ENCODE measurements at places on chromosomes 1 and 21.

DNA sequence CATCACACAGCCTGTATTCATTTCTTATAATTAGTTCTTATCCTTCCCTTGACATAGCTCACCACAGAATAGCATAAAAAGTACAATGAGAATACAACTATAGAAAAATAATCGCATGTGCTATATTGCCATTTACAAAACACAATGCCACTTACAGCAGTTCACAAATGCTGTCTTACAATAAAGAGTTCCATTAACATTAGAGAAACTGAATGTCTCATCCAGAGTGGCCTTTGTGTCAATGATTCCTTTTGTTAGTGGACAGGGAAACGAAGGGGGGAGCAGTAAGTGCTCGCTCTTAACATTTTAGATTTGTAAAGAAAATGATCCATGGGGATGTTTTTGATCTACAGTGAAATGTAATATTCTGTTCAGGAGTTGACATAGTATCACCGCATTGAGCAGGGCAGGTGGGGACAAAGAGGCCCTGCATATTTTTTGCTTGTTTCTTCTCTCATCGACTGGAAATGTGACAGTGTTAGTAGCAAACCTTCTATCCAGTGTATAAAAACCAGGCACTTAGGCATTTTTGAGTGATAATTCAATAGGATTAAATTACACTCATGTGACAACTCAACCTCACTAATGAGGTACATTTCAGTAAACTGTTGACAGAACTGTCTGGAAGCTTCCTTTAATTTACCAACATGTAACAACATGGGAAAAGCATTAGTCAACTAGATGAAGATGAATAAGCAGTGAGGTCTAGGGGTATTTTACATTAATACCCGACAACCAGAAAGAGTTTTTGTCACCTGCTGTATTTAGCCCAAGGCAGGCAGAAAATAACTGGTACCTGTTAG is 35.6 kb upstream of the RRP15 start:
- no peak for DNase-seq

DNA sequence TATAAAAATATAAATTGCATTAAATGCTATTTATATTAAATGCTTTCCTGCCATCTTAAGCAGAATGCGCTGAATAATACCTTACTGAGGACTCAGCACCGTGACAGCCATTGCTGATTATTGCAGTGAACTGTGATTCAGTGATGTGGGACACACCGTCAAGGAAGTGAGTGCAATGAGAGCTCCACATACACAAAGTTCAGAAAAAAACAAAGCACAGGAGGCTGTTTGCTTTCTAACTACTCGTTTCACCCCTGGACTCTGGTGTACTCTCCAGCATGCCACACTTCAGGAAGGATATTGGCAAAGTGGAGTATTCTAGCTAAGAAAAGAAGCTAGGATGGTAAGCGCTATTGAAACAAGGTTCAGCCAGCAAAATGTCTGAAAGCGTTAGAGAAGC is 57.4 kb upstream of the CXADR start:
- no peak for DNase-seq

- DNase-seq = no peak
Observed at GRCh38 chr1:158646465-158646864, 40.0 kb downstream of the SPTA1 start.

DNA sequence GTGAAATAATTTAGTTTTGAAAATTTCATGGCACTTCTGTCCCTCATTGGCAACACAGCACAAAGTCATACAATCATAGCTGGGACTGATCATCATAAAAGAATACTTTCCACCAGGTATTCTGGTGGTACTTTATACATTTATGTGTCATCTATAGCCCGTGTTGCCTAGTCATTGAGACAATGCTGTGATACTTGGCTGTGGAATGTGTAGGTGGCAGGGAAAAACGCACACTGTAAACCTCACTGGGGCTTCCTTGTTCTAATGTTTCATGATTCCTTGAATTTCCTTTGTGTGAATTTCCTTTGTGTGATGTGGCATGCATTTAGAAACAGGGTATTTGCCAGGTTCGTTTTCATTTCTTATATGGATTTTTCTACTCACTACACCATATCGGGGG is 118.3 kb downstream of the FMN2 start:
- peak; percentile 42 for DNase-seq

All from fibroblast of skin of abdomen (primary cell).